Uterine smooth muscle cell (primary cell): ENCODE measurements at places on chromosomes 7 and 10. TPM values are rescaled to one million over a fixed set of nuclear protein-coding genes. Genes with fewer than 3 reads are reported as not detected.

The SYT15 gene
- total RNA-seq, result 0.12 TPM in 1 of 2 replicates, not detected in the other

The SPDYE3 gene
- total RNA-seq, result not detected in 2 replicates

The AMPH gene
- total RNA-seq, result 1.5 and 2.0 TPM in 2 replicates

The GHRHR gene
- not detected in 2 replicates for total RNA-seq

The TMEM168 gene
- total RNA-seq, result 21.8 and 23.1 TPM in 2 replicates

The SLC16A12 gene
- total RNA-seq, result under 0.01 TPM in 1 of 2 replicates, not detected in the other

The GRM3 gene
- not detected in 2 replicates for total RNA-seq

The ARID5B gene
- 49.0 and 54.4 TPM in 2 replicates for total RNA-seq

The PDK4 gene
- total RNA-seq, result under 0.01 and 0.12 TPM in 2 replicates

The AZGP1 gene
- total RNA-seq, result 0.33 TPM in 1 of 2 replicates, not detected in the other

The TSPAN14 gene
- total RNA-seq, result 13.0 and 21.6 TPM in 2 replicates

The CALHM3 gene
- total RNA-seq, result not detected in 2 replicates

The JCAD gene
- total RNA-seq, result 1.4 and 2.5 TPM in 2 replicates

The NME8 gene
- total RNA-seq, result not detected in 2 replicates

The CALML3 gene
- not detected in 2 replicates for total RNA-seq

The SVOPL gene
- not detected in 2 replicates for total RNA-seq

The GLI3 gene
- total RNA-seq, result 3.4 and 3.5 TPM in 2 replicates

The SH2D4B gene
- total RNA-seq, result not detected in 2 replicates

The UPF2 gene
- 25.1 and 25.7 TPM in 2 replicates for total RNA-seq

The WDFY4 gene
- not detected in 2 replicates for total RNA-seq

The RBM20 gene
- under 0.01 TPM in 2 replicates for total RNA-seq
